Stromal cell of bone marrow (primary cell): ENCODE measurements at places on chromosomes 16 and 17.

GRCh38 chr17:9123594-9124553, 102.6 kb downstream of the NTN1 start:
- DNase-seq = no peak

- no peak for DNase-seq
These were observed 8.4 kb upstream of the SLC47A2 start for GRCh38 chr17:19724501-19725420.

DNA sequence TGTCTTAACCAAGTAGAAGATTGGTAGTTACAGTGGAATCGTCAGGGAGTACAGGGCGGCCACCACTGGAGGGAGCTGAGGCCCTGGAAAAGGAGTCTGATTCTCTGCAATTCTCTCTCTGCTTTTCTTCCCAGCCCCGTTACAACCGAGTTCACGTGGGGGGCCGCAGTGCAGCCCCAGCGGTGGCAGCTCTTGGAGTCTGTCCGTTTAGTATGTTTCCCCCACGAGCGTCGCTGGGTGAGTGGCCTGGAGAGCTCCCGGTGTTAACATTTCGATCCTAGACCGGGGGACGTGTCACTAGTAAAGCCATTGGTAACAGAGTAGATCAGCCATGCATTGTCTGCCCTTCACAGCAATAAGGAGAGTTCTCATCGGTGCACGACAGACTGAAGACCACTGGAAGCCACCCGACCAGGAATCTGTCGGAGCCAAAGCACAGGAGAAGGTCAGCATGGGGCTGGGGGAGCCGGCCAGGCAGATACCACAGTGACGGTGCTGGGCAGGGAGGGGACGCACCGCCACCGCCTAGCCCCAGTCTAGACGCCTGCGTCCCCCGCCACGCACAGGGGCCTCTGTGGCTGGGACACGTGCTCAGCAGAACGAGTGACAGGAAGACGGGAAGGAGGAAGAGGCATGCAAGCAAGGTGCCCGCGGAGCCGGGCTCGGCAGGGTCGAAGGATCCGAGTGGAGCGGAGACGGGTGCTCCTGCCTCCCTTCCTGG, 15.7 kb downstream of the SLC16A3 start:
- DNase-seq = no peak

GRCh38 chr17:48769009-48769675, 40.6 kb upstream of the HOXB13 start:
- no peak for DNase-seq

- DNase-seq = no peak
These were observed 85.0 kb downstream of the NOG start for GRCh38 chr17:56678249-56679114.

GRCh38 chr16:56478281-56479049, 27.1 kb downstream of the OGFOD1 start:
- DNase-seq = no peak

GRCh38 chr16:72947379-72948237, 100.3 kb downstream of the ZFHX3 start:
- no peak for DNase-seq

- no peak for DNase-seq
These were observed 83.2 kb upstream of the HNF1B start for GRCh38 chr17:37827905-37828650.
